ENCODE measurements at places on chromosomes 3 and 15.

GRCh38 chr3:107574650-107575049, 51.9 kb downstream of the BBX start:
- no peak for DNase-seq

DNA sequence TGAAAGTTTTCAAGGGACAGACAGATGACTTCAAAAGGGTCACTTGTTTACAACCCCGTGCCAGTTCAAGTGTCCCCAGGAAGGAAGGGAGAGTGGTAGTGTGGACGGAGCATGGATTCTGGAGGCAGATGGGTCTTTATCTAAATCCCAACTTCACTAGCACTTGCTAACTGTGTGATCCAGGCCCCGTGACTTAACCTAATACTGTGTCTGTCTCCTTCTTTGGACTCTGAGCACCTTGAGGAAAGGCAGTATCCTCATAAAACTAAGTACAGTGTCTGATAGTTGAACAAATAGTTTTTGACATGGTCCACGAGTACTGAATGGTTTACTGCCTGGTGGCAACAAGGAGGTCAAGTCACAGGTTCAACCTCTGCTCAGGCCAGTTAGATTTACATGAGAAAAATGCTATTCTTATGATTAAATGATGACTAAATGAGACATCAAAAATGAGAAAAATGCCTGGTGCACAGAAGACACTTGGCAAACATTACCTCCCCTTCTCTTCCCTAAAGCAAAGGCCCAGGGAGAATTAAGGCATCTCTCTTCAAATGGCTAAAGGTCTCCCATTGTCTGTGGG, 48.9 kb downstream of the ABCC5 start:
- DNase-seq = no peak

GRCh38 chr3:37751967-37752648, 109.6 kb upstream of the CTDSPL start:
- DNase-seq = no peak

GRCh38 chr3:67416703-67417102, 237.7 kb downstream of the SUCLG2 start:
- DNase-seq = no peak

DNA sequence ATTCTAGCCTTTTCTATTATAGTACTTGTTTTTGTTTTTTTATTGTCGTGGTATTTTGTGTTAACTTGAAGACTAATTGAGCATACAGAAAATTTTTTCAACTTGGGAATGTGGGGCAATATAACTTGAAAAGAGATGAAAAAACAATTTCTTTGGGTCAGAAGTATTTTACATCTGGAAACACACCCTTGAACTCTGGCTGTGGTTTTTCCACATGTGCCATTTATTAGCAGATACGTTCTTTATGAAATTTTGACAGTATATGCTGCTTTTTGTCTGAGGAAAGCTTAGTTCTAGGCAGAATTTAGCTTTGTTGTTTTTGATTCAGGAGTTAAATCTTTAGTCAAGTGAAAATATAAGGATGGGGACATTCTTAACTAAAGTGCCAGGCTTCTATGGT, 44.7 kb downstream of the TCF12 start:
- DNase-seq = no peak
